GM18507 (cell line): ENCODE measurements at places on chromosomes 2 and 18.

DNA sequence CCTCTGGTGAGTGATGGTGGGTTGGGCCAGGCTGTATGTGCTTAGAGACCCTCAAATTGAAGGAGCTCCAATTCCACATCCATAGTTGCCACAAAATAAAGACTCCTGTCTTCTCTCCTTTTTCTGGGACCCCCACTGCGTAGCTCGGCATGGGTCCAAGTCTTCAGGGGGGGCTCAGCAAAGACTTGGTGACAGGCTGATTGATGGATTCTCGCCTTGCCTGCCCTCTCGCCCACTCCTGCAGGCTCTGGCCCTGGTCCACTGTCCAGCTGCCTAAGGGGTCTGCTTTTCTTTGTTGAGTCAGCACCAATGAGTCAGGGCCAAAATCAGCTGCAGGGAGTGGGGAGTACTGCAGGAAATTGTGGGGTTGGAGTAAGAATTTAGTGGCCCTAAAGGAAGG, 21.5 kb downstream of the RPL37A start:
- DNase-seq = no peak

- no peak for DNase-seq
These were observed 1.9 kb upstream of the MEIS1 start for GRCh38 chr2:66432801-66433694.

GRCh38 chr2:222364285-222364895, 60.0 kb upstream of the SGPP2 start:
- DNase-seq = no peak

DNA sequence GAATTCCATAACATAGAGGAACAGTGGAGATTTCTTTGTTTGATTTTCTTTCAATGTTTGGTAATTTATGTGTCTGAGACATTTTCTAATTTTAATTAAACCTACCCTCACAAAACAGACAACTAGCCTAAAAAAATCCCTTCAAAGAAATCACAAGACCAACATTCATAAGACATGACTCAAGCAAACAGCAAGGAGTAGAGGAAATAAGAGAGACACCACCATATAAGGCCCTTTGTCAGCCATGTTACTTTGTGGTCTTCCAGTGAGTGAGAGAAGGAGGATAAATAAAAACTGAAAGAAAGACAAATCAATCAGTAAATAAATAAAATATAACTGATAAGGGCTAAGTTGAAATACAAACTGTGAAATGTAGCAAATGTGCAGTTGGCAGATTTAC, 830.8 kb upstream of the SLC39A10 start:
- DNase-seq = no peak

GRCh38 chr2:147030966-147031720, 813.7 kb upstream of the ACVR2A start:
- DNase-seq = no peak
